ENCODE measurements at places on chromosomes 2 and 18. TPM values are rescaled to one million over a fixed set of nuclear protein-coding genes. Genes with fewer than 3 reads are reported as not detected.

DNA sequence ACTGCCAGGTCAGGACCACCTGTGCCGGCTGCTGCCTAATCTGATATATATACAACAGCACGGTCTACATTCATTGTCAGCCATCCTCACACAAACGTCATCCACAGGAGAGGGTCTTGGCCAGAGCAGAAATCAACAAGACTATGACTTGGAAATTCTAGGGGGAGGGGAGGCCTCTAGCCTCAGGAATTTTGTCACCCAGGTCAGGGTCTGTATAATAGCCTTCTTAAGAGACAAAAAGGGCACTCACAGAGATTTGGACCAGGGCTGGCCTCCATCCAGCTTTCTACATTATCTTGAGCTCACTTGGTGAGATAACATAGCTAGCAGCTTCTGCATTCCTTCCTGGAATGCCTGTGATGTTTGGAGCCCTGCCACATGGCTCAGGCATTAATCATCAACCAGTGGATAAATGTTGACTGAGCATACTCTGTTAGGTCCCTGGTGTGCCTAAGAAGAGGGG, 50.4 kb upstream of the CTIF start:
- DNase-seq, result no peak

- no peak for DNase-seq
Measured at GRCh38 chr2:14781142-14781541, 148.6 kb downstream of the LRATD1 start.

GRCh38 chr2:101899871-101900270, 91.9 kb upstream of the IL1R2 start:
- no peak for DNase-seq

DNA sequence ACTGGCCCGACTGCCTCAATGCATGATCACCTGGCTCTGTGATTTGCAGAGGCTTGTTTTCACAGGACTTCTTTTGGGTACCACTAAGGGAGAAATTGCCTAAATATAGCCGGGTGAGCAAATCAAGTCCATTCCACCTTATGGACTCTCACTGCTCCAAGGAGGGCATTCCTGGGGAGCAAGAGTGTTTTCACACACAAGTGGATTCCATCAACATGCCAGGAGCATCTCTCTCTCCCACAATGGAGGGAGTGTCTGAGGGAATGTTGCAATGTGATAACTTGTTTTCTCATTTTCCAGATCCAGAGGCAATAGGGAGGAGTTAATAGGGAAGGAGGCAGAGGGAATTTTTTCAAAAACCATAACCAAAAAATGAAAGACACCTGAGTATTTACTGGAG, 250.7 kb downstream of the SATB2 start:
- no peak for DNase-seq

DNA sequence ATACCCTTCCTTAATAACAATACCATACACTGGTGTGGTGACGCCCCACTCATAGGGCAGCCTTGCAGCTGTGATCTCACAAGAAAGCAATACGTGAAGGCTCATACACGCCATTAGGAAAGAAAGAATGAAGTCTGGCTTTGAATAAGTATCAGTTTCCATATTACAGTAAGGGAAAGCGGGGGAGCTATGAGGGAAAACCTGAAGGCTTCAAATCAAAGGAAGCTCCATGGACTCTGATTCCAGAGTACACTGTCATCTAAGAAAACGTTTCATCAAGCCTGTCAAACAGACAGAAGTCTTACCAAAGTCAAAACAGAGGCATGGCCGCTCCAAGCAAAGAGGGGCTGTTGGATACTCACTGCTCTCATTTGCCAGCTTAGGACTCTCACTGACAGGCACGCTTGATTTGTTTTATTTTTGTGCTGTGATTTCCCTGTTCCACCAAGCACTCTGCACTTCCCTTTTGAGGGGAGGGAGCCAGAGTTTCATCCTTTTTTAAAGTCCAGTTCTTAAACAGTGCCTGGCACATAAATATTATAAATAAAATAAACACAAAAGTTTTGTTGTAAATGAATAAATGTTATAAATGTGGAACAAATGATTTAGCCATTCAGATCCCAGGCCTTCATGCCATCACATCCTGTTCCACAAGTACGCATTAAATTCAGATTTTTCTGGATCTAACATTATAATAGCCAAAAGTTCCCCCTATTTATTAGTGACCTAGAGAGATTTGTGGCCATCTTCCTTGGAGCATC, 221.2 kb downstream of the PIEZO2 start:
- DNase-seq, result no peak

The TTN gene
- 12.0 TPM for total RNA-seq

The TGFA gene
- total RNA-seq, result 2.2 TPM

The PTPRN gene
- total RNA-seq, result not detected

Data from mesenteric fat pad (tissue), 1 donor.